Activated CD4-positive, alpha-beta T cell treated with anti-CD3 and anti-CD28 coated beads for 24 hours (primary cell): ENCODE measurements at places on chromosomes 5 and 9.

GRCh38 chr5:172411484-172412072 lies 42.7 kb downstream of the SH3PXD2B start:
- no peak for DNase-seq

- no peak for DNase-seq
These were observed 653.7 kb downstream of the NR2F1-AS1 start for GRCh38 chr5:92927291-92927778.

GRCh38 chr5:39256477-39257235 lies 37.3 kb upstream of the FYB1 start:
- DNase-seq: no peak

GRCh38 chr5:104431002-104431620 lies 868.5 kb upstream of the NUDT12 start:
- DNase-seq: no peak

DNA sequence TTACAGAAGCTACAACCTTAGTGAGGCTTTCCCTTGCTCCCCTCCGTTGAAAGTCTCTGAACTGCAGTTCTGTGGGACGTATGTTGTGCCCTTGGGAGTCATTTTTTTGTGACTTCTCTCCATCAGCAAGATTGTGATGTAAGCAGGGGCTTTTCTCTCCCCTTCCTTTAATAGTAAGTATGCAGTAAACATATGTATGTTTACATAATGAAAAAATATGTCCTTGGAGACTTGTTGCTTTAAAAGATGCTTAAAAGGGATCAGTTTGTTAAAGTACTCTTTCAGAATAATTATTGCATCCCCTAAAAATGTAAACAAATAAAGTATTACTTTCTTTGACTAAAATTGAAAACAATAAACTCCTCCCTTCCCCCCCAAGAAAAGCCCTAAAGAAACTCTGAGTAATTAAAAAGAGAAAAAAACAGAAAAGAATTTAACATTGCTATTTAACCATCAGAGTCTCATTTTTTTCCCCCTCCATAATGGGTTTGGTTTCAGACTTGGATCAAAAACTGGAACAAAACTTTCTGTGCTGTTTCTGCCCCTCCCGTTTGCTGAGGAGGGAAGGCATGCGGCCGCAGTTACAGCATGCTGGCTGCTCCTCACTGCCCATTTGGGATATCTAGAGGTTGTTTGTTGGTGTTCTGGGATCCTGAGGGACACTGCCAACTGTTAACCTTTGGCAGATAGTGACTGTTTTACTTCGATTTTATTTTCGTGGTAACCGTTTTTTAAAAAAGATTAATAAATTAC lies 40.2 kb downstream of the TRIO start:
- no peak for DNase-seq

- DNase-seq: no peak
These were observed 2.0 kb downstream of the SNX30 start for GRCh38 chr9:112752334-112753125.

GRCh38 chr9:12723409-12724028 lies 30.3 kb downstream of the TYRP1 start:
- DNase-seq: no peak

GRCh38 chr5:31156631-31157160 lies 36.8 kb upstream of the CDH6 start:
- DNase-seq: no peak

- no peak for DNase-seq
These were observed 65.9 kb upstream of the NEK6 start for GRCh38 chr9:124191691-124192395.

- no peak for DNase-seq
These were observed 6.0 kb downstream of the CAMK4 start for GRCh38 chr5:111229871-111230810.

DNA sequence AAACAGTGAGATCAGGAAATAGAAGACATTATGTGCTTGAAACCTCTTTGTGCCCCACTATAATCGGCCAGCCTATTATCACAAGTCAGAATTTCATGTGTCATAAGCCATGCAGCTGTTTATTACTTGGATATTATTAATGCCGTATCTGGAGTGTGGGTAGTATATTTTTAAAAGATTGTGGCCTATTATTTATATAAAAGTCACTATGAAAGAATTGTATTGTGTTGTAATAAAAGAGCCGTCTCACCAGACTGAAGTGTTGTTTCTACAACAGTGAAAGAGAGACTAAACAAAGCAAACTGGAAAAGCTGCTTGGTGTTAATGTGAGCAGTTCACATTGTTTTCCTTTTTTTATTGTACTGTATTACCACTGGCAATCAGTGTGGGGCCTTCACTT lies 449.1 kb downstream of the PSAT1 start:
- no peak for DNase-seq

DNA sequence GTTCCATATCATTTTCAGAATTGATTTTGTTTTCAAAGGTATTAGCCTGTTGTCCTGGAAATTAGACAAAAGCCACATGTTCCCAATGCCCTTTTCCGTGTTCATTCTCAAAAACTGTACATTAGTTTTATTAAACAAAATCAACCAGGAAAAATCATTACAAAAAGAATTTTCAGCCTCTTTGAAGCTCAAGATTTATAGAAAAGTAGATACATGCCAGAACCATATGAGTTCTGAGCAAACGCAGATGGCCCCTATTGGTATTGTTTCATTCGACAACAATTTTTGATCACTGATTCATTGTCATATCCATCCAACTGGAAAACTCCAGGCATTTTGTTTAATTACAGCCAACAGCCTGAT lies 148.5 kb upstream of the GRAMD2B start:
- no peak for DNase-seq

- DNase-seq: no peak
These were observed 10.3 kb downstream of the PTPA start for GRCh38 chr9:129121483-129121882.
